Stimulated activated CD8-positive, alpha-beta memory T cell treated with anti-CD3 and anti-CD28 coated beads, Interleukin-4, amount 100 ng/mL, for 1 hour (primary cell): ENCODE measurements at places on chromosomes 4 and X.

GRCh38 chr4:82900066-82900410, 497 bp upstream of the THAP9 start:
- no peak for DNase-seq

GRCh38 chr4:138558886-138559285, 316.7 kb upstream of the SLC7A11 start:
- DNase-seq: no peak

DNA sequence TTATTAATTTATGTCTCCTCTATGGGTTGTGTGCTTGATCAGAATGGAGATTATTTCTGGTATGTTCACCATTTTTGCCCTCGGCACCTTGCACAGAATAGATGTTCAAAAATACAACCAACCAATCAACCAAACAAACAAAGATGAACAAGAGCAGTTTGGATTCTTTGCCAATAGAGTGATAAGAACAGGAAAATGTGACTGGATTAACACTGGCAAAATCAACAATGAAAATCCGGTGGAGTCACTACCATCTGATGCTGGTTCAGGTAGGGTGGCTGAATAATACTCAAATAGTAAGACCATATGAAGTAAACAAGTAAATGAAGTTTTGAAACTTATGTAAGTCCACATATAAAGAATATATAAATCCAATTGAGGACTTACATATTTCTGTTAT, 685.0 kb upstream of the EPHA5 start:
- no peak for DNase-seq

DNA sequence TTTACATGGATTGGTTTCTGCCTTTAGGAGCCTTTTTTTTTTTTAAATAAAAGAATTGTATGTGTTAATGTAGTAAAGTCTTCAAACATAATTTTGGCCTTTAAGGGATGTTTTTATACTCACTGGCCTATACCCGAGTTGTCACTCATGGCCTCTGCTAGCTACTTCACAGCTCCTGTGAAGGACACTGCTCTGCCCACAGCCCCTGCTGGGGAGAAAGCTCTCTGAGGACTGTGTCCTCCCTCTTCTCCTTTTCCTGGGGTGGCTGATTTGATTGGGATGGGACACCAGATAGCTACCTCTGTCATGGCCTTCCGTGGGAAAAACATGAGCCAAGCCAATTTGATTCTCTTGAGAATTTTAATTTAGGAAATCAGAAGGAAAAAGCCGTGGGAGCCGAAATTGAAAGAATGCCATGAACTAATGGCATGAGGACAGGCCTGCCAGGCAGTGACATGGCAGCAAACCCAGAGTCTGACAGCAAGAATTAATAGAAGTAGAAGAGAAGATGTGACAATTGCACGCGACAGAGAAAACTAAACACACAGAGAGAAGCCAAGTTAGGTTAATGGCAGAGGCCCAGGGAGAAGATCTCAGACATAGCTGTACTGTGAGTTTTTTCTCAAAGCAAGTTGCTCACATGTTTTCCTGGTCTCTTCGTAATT, 81.4 kb downstream of the ARHGAP10 start:
- DNase-seq: no peak

DNA sequence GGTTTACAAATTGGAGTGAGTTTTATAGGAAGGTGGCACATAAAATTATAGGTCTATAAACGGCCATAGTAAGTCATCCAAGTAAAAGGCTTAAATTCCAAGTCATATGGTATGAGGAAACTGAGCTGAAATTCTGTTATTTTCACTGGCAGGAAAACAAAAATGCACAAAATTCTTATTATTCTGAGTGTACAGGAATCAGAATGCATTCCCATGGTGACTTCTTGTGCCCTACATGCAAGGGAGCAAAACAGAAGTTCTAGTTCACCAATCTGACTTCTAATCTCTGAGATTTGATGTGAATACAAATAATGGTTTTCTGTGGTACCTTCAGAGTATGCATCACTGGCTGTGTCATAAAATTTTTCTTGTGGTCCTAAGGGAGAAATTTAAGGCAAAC, 102.9 kb downstream of the CLCN4 start:
- DNase-seq: no peak

GRCh38 chrX:19344661-19345060, 934 bp downstream of the PDHA1 start:
- DNase-seq: no peak

DNA sequence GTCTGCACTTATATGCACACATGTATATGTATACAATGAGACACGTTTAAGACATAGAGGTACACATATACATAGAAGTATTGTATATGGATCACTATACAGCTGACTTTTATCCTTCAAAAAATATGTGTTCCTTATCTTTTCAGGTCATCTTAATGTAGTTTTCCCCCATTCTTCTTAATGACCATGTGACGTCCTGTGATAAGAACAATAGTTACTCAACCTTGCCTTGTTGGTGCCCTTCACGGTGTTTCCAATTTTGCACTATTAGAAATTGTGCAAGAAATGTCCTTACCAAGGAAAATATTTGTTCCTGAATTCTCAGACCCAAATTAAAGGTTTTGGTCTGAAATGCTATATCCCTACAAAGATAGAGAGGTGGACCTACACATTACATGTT, 1.0 kb upstream of the PPBP start:
- no peak for DNase-seq

GRCh38 chrX:2705046-2705832, 14.1 kb downstream of the CD99 start:
- no peak for DNase-seq

DNA sequence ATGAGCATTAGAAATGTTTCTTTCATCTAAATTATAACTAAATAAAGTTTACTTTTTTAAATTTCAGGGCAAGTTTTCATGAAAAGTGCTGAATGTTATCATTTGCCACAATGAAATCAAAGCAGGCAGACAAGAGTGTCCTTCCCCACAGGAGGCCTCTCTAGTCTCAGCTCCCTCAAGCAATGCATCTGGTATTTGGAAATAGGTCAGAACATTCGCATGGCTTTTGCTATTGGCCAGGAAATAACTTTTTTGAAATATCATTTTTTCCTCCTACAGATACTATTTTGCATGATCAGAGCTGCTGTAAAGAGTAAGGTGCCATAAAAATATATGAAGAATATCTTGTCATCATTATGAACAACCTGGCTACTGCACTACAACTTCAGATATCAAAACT, 41.1 kb downstream of the MAD2L1 start:
- DNase-seq: no peak

DNA sequence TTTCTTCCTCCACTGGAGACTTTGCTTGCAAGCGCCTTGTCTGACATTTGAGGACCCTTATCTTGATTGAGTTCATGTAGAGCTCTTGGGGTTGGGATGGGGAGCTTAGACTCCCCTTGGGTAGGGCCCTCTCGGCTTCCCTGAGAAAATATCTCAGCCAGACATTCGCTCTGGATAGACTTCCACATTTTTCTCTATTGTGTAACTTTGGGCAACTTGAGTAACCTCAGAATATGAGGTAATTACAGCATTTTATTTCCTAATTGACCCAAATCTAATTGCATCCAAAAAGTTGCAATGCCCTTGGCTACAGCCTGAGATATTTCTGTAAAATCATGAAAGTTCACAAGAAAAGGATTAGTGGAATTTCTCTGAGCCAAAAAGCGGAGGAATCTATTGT, 102.8 kb upstream of the MXRA5 start:
- DNase-seq: no peak

DNA sequence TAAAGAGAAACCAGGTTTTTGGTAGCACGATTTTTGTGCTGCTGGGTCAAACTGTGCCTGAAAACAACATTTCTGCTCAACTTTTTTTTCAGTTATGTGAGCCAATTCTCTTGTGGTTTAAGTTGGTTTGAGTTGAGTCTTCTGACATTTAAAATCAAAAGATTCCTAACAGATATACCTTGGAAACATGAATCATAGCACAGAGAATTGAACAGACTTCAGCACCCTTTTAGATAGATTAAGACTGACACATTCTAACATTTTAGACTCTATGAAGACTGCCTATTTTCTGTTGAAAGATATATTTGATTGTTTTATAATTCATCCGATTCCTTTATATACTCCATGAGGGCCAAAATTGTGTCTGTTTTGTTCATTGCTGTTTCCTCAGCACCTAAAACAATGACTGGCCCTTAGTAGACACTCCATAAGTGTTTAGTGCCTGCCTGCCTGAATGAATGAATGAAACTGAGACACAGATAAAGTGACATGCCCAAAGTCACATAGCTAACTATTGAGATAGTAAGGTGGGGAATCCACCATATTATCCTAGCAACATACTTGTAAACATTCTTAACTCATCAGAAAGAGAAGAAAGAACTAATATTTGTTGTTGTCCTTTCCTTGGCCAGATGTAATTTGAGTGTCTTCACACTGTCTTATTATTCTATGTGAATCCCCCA, 624.0 kb downstream of the MID1IP1 start:
- no peak for DNase-seq

DNA sequence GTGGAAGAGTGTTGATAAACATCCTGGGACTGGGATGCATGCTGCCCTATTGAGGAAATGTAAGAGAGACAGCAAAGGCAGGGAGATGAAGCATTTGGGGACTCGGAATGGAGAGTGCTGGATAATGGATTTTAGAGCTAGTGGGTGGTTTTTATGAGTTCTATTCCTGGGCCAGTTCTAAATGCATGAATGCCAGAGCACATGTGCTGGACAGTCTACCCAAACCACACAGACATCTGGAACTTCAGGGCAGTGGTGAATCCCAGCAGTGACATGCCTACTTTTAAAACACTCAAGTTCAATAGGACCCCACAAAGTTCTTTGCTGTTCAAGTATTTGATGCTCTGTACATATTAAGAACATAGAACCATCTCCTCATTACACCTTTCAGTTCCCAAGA, 133.9 kb downstream of the CBR4 start:
- DNase-seq: no peak

DNA sequence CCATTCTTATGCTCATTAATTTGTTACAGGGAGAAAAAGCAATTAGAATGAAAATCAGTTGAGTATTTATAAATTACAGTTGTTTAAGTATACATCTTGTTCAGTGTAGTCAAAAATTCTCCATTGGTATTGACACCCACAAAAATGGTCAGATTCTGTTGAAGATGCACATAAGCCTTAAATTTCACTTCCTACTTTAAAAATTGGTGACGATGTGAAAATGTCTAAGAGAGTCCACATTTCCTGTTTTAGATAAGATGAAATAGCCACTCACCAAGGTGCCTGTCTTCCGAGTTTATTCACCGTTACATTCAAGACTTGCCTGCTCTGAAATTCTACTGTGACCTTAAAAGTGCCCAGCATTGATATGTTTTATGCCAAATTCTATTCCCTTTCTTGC, 93.6 kb downstream of the GPR143 start:
- no peak for DNase-seq

DNA sequence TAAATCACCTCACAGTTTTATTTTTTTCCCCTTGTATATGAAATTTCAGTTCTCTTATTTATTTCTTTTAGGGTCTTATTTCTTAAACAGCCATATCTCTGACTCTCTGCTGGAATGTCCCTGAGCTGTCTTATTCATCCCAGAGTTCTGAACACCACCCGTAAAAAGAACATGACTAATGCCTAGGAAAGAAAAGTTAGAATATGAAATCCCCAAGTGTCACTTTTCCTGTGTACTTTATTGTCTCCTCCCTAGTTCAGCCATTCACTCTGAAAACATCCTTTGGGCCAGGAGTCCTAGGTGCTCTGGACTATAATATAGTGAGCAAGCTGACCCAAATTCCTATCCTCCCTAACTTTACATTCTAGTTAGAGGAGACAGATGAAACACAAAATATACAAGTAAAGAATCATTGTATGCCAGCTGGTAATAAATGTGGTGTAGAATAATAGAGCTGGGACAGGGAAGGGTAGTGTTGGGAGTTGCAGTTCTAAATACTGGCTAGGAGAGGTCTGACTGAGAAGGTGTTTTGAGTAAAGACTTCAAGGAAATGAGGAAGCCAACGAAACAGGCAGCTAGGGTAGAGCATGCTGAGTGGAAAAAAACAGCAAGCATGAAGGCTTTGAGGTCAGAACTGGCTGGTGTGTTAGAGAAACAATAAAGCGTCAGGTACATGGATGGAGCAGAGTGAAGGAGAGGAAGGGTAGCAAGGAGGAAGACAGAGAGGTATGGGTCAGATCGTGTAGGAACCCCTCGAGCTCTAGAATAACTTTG, 40.6 kb upstream of the FTHL17 start:
- DNase-seq: no peak

GRCh38 chr4:41458689-41459088, 79.3 kb upstream of the LIMCH1 start:
- DNase-seq: no peak

GRCh38 chr4:137641544-137641943, 109.2 kb upstream of the PCDH18 start:
- DNase-seq: no peak

DNA sequence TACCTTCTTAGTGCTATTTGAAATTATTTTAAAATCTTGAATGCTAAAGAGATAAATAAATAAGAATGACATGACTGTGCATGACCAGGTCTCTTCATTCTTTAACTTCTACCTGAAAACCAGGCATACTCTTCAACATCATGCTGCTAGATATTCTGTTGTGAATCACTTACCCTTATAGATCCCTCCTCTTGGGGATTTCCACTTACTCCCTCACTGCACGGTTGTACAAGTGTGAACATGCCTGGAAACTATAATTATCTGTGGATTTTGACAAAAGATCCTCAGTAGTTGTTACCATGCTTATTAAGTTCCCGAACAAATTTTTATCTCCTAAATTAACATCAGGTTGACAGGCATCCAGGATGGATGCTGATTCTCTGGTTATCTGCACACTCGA, 54.3 kb downstream of the ADGRL3 start:
- DNase-seq: no peak

GRCh38 chrX:97895751-97896150, 1012.0 kb downstream of the RPA4 start:
- no peak for DNase-seq

- no peak for DNase-seq
Measured at GRCh38 chrX:10190367-10190766, 33.6 kb downstream of the CLCN4 start.
